Right ventricle myocardium superior (tissue), 1 donor: ENCODE measurements at places on chromosomes 11 and 22. TPM values are rescaled to one million over a fixed set of nuclear protein-coding genes. Genes with fewer than 3 reads are reported as not detected.

The TTC12 gene
- total RNA-seq: 4.3 TPM

The MAP6 gene
- 4.9 TPM for total RNA-seq

The ZNF215 gene
- total RNA-seq: 0.22 TPM

The MB gene
- 19,506 TPM for total RNA-seq

DNA sequence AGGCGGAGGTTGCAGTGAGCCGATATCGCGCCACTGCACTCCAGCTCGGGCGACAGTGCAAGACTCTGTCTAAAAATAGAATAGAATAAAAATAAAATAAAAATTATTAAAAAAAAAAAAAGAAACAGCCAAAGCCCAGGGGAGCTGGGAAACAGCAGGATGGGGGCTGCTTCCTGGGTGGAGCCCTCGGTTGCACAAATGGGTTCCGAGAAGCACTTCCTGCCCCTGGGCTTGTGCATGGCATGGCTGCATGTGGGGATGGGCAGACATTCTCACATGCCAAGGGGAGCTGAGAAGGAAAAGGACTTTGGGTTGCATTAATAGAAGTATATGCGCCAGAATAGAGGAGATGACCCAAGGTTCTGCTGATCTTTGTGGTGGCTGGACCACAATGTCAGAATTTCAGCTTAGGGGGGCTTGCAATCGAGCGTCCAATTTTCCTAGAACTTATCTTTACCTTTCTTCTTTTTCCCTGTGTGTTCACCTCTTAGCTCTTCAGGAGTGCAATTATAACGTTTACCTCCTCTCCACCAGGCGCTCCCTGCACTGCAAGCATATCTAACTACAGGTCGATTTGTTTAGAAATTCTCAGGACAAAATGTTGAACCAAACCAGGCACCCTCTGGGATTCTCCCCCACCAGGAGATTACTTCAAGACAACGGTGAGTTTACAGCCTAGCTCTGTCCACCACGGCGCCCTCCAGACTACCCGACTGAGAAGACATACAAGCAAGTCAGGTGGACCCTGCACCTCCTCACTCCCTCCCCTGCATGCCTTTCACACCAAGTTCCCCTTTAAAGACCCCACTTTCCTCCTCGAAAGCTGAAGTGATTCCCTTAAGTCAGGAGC, 53.2 kb downstream of the SHISAL1 start:
- no peak for DNase-seq

DNA sequence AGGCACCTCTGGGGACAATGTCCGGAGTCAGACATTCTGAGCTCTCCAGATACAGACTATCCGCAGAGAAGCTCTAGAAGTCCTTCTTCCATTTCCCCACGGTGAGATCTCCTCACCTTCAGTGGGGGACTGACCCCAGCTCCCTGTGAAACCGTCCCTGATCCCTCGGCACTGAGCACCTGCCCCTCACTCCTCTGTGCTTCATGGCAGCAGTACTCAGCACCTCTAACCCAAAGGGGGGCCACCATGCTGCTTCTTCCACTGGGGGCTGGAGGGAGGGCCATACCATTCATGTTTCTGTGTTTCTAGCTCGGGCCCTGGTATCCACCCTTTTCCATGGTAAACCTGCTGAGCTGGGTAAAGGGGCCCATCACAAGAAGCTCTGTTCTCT, 321.7 kb downstream of the BRD1 start:
- DNase-seq: no peak

DNA sequence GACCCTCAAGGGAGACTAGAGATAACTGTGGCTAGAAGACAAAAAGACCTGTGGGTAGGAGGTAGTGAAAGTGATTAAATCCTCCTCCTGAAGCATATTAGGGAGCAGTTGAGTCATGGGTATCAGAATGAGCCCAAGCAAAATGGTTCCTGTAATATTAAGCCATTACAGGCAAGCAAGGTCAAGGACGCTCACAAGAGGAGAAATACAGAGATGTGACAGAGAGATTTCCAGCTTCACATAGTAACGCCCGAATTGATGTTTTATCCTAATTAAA, 77.7 kb downstream of the FAM76B start:
- DNase-seq: no peak

GRCh38 chr11:47565340-47566148, at the start of gene PTPMT1:
PTPMT1 (plus strand) TSS chr11:47565599; CDS start chr11:47565623, 24 bp downstream.
- DNase-seq: peak; percentile 88

DNA sequence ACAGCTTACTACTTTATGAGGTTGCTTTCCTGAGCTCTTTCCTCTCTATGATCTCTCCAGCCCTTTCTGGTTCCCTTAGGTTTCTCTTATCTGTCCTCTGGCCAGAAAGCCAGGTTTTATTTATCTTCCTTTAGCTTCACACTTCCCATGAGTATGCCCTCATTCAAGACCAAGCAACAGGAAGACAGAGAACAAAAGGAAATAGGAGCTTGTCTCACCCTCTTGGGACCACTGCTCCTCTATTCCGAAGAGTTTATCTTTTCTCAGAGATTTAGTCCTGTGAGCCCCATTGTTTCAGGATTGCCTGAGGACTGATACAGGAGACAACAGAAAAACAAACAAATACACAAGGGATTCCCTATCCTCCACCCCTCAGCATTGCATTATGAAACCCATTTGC, 62.4 kb upstream of the CCDC179 start:
- DNase-seq: no peak

DNA sequence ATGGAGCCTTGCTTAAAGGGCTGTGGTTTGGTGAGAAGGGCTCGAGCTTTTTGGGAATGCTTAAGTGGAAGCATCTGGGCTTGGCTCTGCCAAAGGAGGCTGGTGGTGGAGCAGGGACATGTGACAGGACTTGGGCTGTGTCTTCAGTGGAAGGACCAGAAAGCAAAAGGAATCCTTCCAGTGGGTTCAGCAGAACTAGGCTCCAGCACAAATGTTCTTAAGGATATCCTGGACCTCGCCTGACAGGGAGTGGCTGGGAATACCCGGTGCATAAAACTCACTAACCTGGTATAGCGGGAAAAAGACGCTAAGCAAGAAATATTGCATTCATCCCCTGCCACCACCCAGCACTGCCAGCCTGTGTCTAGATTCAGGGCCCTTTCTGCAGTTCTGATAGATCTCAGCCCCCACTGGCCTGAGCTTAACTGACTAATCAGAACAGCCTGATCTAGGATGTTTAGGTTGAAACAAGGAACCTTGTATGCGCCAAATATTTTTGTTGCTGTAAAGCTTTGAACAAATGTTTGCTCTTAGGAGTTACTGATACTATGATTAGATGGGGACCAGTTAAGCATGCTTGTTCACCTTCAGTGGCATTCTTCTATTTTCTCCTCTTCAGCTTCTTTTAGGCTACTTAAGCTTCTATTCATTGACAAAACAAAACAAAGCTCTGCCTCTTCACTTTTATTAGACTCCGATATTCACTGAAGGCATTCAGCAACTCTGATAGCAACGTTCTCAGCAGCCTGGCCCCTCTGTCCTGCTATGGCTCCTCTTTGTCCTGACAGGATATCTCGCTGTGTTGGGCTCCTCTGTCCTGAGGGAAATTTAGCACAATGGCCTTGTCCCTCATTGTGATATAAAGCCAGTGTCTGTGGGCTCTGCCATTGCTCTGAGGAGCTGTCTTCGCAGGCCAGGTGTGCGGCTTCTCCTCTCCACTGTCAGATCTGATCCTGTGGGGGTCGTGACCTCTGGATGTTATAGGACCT, 25.0 kb downstream of the PPFIBP2 start:
- DNase-seq: no peak

DNA sequence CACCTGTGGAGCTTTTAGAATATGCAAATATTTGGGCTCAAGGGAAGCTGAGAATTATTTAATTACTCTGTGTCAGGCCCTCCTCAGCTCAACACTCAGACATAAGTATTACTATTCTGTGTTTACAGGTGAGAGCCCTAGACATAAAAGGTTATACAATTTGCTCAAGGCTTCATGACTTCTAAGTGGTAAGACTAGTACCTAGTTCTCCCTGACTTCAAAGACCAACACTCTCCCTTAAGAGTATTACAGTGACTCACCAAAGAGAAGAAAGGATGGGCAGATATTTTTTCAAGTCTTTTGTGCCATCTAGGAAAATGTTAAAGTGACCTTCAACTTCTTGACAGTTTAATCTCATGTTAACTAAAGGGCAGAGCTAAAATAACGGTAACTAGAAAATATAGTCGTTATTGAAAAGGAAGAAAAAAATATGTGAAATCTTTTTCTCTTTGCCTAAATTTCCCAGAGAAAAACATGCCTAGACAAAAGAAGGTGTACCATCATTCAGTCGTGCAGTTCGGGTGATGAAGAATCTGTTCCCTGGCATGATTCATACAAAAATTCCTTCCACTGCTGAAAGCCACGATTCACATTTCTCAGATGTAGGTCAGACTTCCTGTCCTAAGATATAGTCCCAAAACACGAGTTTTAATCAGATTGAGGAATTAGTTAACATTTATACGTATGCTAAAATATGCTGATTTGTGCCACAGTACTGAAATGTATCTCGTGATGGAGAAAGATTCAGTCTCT, 849.1 kb upstream of the API5 start:
- DNase-seq: no peak

DNA sequence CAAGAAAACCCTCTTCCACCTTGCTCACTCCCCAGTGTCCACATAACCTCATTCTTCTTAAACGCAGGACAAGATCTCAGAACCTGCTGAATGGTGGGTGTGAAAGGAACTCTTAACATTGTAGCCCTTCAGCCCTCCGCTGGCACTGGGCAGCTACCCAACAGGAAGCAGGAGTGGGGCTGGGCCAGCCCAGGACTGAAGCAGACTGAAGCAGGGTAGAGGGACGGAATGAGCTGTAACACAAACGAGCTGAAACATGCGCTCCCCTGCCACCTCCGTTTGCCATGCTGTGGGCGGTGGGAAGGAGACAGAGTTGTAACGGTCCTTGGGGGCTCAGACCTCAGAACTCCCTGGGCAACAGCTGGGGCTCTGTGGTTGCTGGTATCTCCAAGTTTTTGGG, 23.6 kb downstream of the NPAT start:
- peak; percentile 47 for DNase-seq

GRCh38 chr11:61742391-61742790, 10.0 kb upstream of the MYRF start:
- DNase-seq: no peak

GRCh38 chr11:2269601-2270321, 627 bp downstream of the ASCL2 start:
- peak; percentile 68 for DNase-seq

DNA sequence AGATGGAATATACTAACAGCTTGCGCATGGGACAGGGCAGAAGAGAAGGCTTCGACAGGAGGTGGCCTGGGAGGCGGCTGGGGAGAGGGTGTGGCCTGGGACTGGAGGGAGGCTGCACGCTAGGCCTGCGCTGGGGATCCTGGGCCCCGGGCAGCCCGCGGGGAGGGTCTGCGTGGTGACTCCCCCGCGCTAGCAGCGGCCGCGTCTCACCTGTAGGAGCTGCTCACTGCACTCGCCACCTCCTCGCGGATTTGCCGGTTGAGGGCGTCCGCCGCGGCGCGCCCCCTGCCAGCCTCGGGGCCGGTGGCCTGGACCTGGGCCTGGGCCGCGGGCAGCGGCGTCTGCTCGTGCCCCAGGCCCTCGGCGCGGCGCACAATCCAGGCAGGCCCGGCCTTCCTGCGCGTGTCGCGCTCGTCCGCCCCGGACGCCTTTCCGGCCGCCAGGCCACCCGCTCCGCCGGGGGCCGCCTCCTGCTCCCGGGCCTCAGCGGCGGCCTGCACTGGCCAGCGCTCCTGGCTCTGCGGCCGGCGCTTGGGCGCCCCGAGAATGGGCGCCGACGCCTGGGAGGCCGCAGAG, 1.5 kb downstream of the MAP6 start:
- peak; percentile 53 for DNase-seq

DNA sequence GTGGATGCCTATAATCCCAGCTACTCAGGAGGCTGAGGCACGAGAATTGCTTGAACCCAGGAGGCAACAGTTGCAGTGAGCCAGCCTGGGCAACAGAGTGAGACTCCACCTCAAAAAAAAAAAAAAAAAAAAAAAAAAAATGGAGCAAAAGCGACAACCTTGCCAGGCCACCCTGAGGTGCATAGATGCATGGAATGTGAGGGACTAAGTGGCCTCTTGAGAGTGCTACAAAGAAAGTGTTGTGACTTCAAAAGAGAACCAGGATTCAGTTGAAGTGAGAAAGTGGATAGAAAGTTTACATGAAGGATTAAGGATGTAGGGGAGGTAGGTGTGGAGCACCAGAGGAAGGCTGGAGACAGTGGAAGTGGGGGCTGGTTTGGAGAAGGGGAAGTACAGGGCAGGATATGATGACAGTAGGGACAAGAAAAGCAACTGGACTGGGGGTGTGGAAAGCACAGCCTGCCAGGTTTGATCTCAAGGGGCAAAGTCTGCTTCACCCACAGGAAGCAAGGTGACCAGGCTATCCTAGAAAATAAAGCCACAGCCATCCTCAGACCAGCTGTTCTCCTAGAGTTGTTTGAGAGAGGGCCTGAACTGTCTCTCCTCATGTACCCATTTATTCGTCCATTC, 36.0 kb upstream of the OLFML1 start:
- no peak for DNase-seq

DNA sequence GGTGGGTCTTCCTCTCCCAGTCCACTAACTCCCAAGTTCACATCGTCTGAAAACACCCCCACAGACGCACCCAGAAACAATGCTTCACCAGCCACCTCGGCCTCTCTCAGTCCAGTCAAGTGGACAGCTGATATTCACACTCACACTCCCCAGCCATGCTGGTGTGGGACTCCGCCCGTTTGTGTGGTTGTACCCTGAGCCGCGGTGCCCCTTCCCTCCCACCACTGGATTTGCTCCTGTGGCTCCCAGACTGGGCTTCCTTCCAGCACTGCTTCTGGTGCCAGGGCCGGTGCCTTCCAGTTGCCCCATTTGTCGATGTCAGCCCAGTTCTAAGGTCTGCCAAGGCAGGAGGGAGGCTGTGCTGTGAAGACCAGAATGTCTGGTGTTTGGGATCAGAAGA, 37.9 kb upstream of the PLET1 start:
- DNase-seq: peak; percentile 71
